ENCODE measurements at places on chromosomes 13 and 19.

- no peak for DNase-seq
Measured at GRCh38 chr13:110265341-110265681, 41.6 kb downstream of the COL4A1 start.

DNA sequence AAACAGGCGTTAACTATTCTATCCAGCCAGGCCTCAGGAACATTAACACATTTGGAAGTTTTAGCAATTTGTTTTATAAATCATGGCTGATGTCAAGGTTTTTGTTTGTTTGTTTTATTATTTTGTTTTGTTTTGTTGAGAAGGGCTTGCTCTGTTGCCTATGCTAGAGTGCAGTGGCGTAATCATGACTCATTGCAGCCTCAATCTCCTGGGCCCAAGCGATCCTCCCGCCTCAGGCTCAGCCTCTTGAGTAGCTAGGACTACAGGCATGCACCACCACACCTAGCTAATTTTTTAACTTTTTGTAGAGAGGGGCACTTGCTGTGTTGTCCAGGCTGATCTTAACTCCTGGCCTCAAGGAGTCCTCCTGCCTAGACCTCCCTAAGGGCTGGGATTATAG lies 28.3 kb downstream of the NUP58 start:
- no peak for DNase-seq

GRCh38 chr13:49086722-49087121 lies 111.0 kb downstream of the FNDC3A start:
- DNase-seq = no peak

DNA sequence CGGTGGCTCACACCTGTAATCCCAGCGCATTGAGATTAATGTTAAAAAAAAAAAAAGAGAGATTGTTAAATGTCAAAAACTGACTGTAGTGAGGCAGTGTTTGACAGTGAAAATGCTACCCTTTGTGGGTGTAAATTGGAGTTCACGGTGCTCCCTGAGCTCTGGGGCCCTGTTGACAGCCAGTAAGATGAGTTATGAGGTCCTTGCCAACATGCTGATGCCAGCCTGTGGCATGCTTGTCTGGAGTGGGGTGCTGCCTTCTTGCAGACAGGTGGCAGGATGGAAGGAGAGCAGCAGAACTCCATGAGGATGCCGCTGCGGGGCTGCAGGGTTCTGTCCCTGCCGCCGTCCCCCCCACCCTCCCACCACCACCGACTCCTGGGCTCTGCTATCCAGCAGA lies 25.9 kb downstream of the PRAM1 start:
- no peak for DNase-seq

- no peak for DNase-seq
Measured at GRCh38 chr19:6744381-6745301, 5.2 kb downstream of the TRIP10 start.

DNA sequence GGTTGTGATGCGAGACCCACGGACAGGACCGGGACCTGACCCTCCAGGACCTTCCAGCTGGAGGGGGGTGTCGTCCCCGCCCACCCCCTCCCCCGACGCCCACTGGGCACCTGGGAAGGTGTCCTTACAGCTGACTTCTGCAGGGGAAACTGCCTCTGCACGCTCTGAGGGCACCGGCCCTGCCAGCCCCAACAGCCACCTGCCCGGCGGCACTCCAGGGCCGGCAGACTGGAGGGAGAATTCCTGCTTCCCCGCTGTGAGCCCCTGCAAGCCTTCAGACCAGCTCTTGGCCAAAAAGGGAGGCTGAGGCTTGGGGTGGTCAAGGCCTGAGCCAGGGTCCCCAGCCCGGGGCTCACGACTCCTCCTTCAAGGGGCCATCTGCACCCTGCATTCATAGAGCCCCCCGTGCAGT lies 1.2 kb downstream of the CNN2 start:
- DNase-seq = no peak

DNA sequence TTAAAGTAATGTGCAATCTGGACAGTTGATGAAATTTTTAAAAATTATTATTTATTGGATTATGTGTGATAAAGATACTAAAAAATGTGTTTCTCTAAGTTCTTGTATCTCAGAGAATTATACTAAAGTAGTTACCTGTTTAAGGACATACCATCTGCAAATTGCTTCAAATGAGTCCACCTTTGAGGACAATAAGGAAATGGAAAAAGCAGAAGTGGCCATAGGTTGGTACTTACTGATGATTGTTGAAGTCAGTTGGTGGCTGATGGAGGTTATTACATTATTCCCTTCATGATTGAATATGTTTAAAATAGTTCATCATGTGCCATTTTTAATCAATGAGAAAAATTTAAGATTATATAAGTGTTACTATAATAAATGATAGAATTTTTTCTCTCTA lies 367.0 kb downstream of the MYO16 start:
- no peak for DNase-seq

DNA sequence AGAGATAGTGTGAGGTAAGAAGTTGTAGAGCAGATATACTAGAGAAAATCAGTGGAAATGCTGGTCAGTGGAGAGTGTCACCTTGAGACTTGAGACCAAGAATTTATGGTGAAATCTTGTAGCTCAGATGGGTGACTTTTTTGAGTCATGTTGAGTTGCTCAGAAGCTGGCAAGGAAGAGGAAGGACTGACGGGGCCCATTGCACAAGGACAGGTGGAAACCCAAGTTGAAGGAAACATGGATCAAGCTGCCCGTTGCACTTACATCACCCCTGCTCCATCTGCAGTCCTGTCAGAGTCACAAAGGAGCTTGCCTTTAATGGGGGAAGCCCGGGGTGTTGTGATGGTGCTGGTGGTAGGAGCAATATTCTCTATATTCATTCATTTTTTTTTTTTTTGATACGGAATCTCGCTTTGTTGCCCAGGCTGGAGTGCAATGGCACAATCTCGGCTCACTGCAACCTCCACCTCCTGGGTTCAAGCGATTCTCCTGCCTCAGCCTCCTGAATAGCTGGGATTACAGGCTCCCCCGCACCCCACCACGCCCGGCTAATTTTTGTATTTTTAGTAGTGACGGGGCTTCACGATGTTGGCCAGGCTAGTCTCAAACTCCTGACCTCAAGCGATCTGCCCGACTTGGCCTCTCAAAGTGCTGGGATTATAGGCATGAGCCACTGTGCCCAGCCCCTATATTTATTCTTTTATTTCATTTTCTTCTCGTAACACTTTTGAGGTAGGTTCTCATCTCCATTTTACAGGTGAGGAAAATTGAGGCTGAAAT lies 27.4 kb downstream of the UBAC2 start:
- DNase-seq = no peak

- no peak for DNase-seq
Measured at GRCh38 chr13:26021516-26021915, 30.3 kb downstream of the SHISA2 start.

GRCh38 chr19:14401468-14402195 lies 17.5 kb downstream of the DDX39A start:
- no peak for DNase-seq

DNA sequence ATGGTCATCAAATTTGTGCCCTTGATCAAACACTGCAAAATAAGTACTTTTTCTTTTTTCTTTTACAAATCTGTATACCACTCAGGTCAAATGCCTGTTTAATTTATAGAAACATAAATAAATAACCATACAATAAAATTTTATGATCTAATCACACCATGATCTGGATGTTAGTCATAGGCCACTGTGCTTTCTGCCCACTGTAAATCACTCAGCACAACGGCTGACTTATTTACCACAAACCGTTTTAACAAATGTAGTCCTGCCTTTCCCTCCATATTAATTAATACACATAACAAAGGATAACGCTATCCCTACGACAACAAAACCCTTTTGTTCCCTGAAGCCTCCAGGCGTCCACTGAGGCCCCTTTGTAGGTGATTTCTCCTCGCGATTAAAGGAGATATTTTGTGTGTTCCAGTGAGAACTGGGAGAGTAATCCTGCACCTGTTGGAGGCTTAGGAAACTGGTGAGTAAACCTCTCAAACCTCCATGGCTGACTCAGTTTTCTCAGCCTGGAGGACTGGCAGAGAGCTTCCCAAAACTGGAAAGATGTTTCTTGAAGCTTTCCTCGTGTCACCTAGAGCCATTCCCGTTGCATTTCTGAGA lies 477.1 kb upstream of the SGCG start:
- DNase-seq = no peak

GRCh38 chr13:31089649-31090048 lies 72.1 kb downstream of the HSPH1 start:
- DNase-seq = no peak

GRCh38 chr19:46288896-46289588 lies 7.8 kb upstream of the HIF3A start:
- DNase-seq = no peak

- no peak for DNase-seq
Measured at GRCh38 chr13:34964558-34964957, 22.5 kb downstream of the NBEA start.

DNA sequence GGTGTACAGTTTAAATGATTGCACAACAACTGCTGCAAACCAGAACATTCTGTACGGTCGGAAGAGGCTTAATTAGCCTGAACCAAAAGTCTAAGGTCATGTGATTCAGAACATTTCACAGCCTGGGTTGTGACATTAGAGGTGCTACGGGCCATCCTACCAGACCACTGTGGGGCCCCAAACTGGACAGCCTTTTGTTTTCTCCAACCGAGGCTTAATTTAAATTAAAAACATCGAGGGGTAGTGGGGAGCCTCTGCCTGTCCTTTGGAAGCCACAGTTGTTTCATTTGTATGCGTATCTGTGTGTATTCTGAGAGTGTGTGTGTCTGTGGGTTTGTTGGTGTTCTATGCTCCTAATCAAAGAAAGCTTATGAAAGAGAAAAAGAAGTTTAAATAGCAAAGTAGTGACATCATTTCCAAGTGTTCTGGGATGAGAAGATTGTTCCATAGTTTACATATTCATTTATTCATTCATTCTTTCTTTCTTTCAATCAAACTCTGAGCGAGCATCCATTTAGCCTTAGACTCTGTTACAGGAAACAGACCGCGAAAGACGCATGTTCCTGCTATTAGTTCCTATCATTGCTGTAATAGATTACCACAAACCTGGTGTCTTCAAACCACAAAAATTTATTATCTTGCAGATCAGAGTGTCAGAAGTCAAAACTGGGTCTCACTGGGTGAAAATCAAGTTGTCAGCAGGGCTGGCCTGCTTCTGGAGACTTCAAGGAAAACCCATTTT lies 444.8 kb downstream of the FOXO1 start:
- DNase-seq = peak; percentile 41

DNA sequence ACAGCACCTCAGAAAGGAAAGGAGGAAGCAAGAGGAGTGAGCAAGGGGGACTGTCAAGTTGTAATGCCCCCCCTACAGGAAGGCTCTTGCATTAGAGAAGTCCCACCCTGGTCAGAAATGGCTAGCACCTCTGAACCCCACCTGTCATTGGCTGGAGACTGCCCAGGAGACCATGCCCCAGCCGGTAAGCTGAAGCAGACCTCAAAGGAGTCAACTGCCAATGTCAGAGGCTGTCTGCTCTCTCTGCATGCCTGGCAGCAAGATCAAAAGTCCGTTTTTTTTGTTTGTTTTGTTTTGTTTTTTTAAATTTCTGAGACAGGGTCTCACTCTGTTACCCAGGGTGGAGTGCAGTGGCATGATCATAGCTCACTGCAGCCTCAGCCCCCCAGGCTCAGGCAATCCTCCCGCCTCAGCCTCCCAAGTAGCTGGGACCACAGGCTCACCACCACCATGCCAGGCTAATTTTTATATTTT lies 8.1 kb upstream of the BCL3 start:
- no peak for DNase-seq

- DNase-seq = peak; percentile 21
Measured at GRCh38 chr19:4567584-4568071, 8.1 kb upstream of the SEMA6B start.

DNA sequence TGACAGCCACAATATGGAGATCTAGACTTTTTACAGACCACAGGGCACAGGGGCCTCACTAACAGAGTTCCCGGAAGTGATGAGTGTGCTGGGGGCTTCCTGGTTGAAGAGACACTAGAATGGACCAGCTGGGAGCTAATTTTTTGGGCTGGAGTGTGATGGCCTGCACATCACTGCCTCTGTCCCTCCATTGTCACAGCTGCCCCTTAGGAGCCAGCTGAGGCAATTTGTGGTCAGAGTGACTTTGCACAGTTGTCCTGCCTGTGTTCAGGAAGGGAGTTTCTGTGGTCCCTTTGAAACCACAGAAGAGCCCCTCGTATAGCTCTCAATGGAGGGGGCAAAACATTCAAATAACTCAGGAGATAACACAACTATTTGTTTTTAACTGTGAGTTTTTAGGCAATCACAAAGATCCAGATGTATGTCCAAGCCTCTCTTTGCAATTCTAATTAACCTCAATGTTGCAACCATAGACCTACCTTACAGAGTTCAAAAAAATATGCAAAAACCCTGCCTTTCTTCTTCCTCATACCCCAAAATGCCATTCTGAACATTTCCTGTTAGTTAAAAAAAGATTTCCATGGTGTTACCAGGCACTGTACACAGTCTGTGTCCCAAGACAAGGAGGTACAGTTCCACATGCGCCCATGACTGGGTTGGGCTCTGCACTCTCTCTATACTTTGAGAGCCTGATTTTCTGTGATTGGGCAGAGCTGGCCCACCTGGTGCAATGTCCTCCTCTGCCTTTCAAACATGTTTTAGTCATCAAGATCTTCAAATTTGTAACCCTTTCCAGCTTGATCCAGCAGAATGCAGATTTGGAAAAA lies 2.4 kb downstream of the ALOX5AP start:
- DNase-seq = no peak

DNA sequence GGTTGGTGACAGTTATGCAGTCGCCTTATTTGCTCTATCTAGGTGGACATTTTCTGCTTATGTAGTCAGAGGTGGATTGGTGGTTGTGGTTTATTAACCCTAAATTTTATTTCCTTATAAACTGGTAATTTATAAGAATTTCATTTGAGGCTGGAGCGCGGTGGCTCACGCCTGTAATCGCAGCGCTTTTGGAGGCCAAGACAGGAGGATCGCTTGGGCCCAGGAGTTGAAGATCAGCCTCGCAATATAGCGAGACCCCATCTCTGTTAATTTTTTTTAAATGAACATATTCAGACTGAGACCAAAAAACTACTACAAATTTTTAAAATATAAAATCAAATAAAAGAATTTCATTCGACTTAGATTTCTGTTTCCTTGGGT lies 810 bp downstream of the ZNF627 start:
- DNase-seq = no peak

- no peak for DNase-seq
Measured at GRCh38 chr13:52999093-52999696, 29.4 kb upstream of the OLFM4 start.

DNA sequence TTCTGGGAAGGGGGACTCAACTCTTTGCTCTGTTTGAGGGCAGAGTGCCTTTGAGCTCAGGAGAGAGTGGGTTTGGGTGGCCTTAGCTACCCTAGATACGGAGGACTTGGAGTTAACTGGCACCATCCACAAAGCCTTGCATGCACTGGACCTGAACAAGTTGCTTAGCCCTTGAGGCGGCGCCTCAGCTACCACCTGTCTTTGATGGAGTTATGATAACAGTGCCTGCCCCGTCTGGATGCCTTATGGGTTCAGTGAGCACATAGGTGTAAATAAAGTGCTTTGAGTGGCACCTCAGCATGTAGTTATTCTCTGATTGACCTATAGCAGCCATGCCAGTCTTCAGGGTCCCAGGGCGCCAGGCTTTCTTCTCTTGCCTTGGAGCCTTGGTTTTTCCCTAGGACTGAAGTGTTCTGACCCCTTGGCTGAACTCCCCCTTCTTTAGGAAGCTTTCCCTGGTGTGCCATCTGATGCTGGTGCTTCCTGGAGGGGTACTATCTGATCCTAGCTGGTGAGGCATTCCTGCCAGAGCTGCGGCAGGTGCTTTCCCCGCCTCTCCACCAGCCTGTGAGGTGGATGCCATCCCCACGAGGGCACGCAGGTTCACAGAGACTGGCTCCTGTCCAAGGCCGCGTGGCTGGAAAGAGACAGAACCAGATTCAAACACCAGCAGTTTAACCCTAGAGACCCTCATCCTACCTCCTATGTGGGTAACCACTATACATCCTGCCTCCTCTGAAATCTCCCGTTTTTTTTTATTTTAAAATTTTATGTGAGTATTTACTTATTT lies 5.8 kb downstream of the BCKDHA start:
- no peak for DNase-seq

Data from T-helper 22 cell (primary cell).